ENCODE measurements at places on chromosomes 12 and 14.

DNA sequence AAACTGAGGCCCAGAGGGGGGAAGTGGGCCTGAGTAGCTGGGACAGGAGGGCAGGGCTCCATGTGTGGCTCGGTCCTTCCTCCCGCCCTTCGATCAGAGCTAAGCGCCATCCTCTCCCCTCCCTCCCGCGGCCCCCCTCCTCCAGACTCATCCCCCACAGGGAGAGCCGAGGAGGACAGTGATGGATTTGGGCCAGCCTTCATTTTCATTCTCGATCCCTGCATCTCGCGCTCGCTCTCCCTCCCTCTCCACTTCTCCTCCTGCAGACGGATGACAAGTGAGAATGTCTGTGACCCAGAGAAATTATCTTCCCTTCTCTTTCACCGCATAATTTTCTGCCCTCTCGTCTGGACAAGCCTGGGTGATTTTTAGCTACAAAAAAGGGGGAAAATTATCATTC lies 183.3 kb downstream of the RBM19 start:
- no peak for DNase-seq

- no peak for DNase-seq
These were observed 350.7 kb downstream of the RMST start for GRCh38 chr12:97813301-97813700.

DNA sequence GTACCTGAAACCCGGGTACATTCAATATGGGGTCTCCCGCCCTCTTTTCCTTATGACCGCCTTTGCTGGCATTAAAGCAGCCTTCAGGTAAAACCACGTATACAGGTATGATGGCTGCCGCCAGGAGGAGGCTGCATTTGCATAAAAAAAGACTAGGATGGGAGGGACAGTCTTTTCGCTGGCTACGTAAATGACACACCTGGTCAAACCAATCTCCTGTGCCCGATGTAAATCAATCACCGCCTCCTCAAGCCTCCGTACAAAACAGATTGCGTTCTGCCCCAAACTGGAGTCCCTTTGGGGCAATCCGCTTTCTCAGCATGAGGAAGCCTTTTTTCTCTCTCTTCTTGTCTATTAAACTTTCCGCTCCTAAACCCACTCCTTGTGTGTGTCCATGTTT lies 8.1 kb upstream of the ALDH1L2 start:
- peak; percentile 97 for DNase-seq

DNA sequence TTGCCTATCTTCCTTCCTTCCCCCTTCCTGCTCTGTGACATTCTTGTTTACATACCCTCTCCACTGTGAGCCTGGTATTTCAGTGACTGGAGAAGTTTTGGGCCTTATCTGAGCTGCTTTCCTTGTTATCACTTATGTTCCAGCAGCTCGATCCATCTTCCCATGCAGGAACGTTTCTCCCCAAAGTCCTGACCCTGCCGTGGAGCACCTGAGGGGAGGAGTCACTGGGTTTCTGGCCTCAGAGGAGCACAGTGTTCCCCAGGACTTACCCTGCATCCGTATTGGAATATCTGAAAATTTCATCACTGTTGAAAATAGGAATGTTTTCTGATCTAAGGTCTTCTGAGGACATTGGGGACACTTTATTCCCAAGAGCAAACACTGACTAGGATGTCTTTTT lies 141.8 kb downstream of the CACNA1C start:
- DNase-seq, result no peak

GRCh38 chr14:70391493-70392391 lies 25.1 kb downstream of the SYNJ2BP start:
- peak; percentile 40 for DNase-seq

GRCh38 chr12:14952299-14952921 lies 9.0 kb downstream of the ARHGDIB start:
- no peak for DNase-seq

DNA sequence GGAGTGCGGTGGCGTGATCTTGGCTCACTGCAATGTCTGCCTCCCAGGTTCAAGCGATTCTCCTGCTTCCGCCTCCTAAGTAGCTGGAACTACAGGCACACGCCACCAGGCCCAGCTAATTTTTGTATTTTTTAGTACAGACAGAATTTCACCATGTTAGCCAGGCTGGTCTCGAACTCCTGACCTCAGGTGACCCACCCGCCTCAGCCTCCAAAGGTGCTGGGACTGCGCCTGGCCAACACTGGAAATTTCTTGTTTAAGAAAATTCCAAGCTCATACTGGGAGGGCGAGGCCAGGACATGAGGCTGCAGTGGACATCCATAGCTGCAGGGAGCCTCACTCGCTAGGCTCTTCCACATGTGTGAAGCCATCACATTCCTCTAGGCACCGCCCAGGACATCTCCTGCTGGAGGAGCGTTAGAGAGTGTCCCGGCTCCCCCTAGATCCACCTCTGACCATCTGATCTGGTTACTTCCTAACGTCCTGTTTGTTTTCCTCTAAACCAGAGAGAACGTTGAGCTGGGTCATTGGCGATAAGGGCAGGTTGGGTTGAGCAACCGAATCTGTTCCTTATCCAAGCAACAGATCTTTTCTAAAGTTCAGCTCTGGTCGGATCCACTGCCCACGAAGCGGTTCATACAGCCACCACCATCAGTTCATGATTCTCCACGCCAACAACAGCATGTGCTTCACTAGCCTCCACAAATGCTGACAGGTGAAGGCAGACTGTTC lies 108.2 kb upstream of the MED13L start:
- DNase-seq, result peak; percentile 35

GRCh38 chr12:108386709-108387360 lies 47.7 kb upstream of the CMKLR1 start:
- no peak for DNase-seq

DNA sequence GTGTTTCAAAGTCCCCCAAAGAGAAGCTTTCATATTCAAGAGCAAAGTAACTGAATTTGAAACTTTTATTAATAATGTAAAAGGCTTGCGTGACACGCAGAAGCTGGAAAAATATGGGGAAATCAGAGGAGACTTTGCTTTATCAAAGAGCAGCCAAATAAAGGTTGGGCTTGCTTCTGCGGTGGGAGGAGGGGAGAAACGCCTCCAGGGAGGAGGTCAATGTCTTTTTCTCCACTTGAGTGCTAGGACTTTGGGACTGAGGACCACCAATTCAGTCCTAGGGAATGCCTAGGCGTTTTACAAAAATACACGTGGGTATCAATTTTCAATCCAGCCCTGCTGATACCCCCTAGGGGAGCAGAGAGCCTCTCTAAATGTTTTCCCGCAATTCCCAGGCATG lies 60.9 kb upstream of the FZD10 start:
- no peak for DNase-seq

- no peak for DNase-seq
These were observed 66.6 kb downstream of the FBXL14 start for GRCh38 chr12:1527789-1528188.

GRCh38 chr14:104370256-104370870 lies 209.2 kb upstream of the C14orf180 start:
- DNase-seq, result peak; percentile 74

GRCh38 chr12:94867066-94867855 lies 136.2 kb downstream of the NDUFA12 start:
- DNase-seq, result no peak

GRCh38 chr12:175250-175649 lies 38.7 kb downstream of the SLC6A12 start:
- no peak for DNase-seq

GRCh38 chr12:1760566-1761382 lies 59.6 kb upstream of the LRTM2 start:
- DNase-seq, result no peak

DNA sequence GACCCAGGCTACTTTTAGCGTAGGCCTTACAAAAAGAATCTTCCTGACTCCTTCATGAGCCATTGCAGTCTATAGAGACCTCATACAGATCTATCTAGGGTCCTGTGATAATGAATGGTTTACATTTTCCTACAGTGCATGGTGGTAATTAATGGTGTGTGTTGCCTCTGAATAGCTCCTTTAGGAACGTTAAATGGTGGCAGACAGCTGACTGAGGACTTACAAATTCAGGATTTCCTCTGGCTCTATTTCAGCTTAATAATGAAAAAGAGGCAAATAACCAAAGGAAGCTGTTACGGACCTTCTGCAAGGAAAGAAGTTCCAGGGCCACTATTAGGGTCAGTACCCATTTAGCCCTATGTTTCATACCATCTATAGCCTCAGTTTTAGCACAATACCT lies 5.1 kb downstream of the IKBIP start:
- no peak for DNase-seq

GRCh38 chr12:89450907-89451306 lies 73.7 kb downstream of the GALNT4 start:
- DNase-seq, result peak; percentile 56

DNA sequence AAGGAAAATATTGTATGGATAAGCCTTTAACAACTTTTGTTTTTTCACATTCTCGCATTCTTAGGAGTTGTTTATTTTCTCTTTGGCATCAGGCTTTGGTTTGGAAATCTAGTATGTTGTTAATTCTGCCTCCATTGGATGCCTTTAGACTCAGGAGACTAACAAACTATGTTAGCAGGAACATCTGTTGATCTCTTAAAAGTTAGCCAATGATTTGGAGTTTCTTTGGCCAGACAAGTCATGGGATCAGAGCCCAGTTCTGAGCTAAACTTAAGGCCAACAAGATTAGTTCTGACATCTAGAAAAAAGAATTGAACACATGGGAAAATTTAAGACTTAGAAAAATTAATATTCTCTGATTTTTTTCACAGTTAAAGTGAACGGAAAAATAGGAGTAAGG lies 35.3 kb upstream of the STRAP start:
- no peak for DNase-seq

- DNase-seq, result no peak
These were observed 40.5 kb upstream of the C14orf132 start for GRCh38 chr14:95998656-95999055.

GRCh38 chr12:102816816-102817434 lies 100.1 kb downstream of the PAH start:
- DNase-seq, result peak; percentile 67

- no peak for DNase-seq
These were observed 183.6 kb downstream of the MED13L start for GRCh38 chr12:116093915-116094314.
